ENCODE measurements at places on chromosomes 5 and 9.

DNA sequence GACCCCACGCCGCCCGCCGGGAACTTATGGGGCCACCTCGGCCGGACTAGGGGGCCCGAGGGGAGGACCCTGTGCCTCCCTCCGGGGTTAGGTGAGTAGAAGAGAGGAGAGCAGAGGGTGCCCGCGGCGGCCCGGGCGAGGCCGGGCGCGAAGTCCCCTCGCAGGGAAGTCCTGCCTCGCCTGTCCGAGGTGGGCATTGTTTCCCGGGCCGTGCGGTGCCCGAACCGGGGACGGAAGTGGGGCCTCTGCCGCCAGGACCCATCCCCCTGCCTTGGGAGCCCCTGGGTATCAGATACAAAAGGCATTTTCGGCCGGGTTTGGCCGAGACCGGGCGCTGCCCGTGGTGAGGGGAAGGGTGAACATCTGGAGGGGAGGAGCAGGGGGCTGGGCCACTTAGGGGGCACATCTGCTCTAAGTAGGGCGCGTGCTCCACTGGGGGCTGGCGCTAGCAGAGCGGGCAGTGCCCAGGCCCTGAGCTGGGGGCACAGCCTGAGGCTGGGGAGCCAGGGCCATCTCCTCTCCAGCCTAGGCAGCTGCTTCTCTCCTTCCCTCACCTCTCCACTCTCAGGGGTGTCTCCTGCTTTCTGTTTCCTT is 48.2 kb downstream of the DAB2IP start:
- no peak for DNase-seq

DNA sequence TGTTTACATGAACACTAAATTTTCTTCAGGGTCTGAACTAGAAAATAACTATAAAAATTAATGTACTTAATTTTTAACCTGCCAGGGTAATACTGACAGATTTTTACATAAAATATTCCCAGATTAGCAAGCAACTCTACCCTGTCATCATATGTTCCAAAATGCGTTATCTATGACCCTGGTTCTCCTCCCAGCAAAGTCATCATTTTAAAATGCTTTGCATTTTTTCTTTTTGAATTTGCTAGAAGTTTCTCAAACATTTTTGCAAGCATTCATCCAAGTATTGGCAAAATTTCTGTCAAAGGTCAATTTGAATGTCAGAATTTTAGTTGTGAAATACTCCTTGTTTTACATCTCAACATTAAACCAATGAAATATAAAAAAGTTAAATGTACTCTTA is 144.5 kb upstream of the FTMT start:
- DNase-seq, result no peak

GRCh38 chr9:93172666-93173364 is 11.1 kb upstream of the WNK2 start:
- DNase-seq, result no peak

- no peak for DNase-seq
Observed at GRCh38 chr5:6822556-6823343, 109.5 kb downstream of the TENT4A start.

- DNase-seq, result no peak
Observed at GRCh38 chr5:156835905-156836304, 14.2 kb upstream of the PPP1R2B start.

- DNase-seq, result no peak
Observed at GRCh38 chr5:134638760-134639201, 6.2 kb upstream of the SAR1B start.

Data from COR-L47 (cell line).